ENCODE measurements at places on chromosomes 16 and 17. TPM values are rescaled to one million over a fixed set of nuclear protein-coding genes. Genes with fewer than 3 reads are reported as not detected.

The PPP1R1B gene
- total RNA-seq: not detected

The PDIA2 gene
- total RNA-seq: 0.23 TPM

The SRR gene
- total RNA-seq: 8.1 TPM

The BEAN1 gene
- total RNA-seq: 2.5 TPM

The TNS4 gene
- total RNA-seq: 86.7 TPM

The LRRC37A3 gene
- 2.6 TPM for total RNA-seq

The C16orf89 gene
- not detected for total RNA-seq

The CD300E gene
- total RNA-seq: not detected

The IGSF6 gene
- not detected for total RNA-seq

The C16orf86 gene
- 0.11 TPM for total RNA-seq

The GNGT2 gene
- total RNA-seq: 0.24 TPM

The KRTAP2-3 gene
- total RNA-seq: not detected

The KRTAP2-1 gene
- total RNA-seq: not detected

The RNF157 gene
- 10.6 TPM for total RNA-seq

The PTGES3L gene
- 0.84 TPM for total RNA-seq

The MMP25 gene
- total RNA-seq: 0.67 TPM

The ABCA3 gene
- total RNA-seq: 15.1 TPM

The KRTAP4-1 gene
- 0.32 TPM for total RNA-seq

The CRYBA1 gene
- total RNA-seq: not detected

The IKZF3 gene
- not detected for total RNA-seq

The CACNG5 gene
- not detected for total RNA-seq

The OTOP3 gene
- not detected for total RNA-seq

The CFAP97D1 gene
- 0.04 TPM for total RNA-seq

The NXPH3 gene
- total RNA-seq: 0.19 TPM

The IRF8 gene
- 0.32 TPM for total RNA-seq

The TBC1D26 gene
- not detected for total RNA-seq

The ABCA9 gene
- not detected for total RNA-seq

The GJD3 gene
- 1.2 TPM for total RNA-seq

The CACNG4 gene
- total RNA-seq: 11.9 TPM

The KLHL10 gene
- total RNA-seq: not detected

The C16orf46 gene
- total RNA-seq: 0.78 TPM

The KRTAP4-6 gene
- not detected for total RNA-seq

The PMP22 gene
- total RNA-seq: 324 TPM

The CCDC144A gene
- total RNA-seq: 1.4 TPM

The EEF2K gene
- total RNA-seq: 10.1 TPM

The MYH8 gene
- total RNA-seq: not detected

All from A549 treated with CpdA at 1 μM for 4 hours (cell line).